Stimulated activated CD4-positive, alpha-beta T cell treated with anti-CD3 and anti-CD28 coated beads, Interleukin-15, amount 100 ng/mL, for 1 hour (primary cell): ENCODE measurements at places on chromosomes 13 and 19.

DNA sequence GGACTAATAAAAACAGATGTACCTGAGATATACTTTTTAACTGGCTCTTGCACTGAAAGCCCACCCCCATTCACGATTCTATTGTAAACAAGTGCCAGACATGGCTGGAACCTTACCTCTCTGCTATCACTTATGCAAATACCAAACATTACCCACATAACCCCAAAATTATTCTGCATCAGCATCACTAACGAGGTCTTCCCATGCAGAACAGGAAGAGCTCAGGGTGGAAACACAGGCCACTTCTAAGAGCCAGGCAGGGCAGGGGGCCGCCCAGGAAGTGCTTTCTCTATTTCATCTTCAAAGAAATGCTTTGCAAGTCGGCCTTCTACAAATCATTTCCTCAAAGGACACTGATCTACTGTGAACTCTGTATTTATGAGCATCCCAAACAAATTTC lies 7.3 kb downstream of the IRS2 start:
- no peak for DNase-seq

- no peak for DNase-seq
Measured at GRCh38 chr13:107376341-107377125, 808.6 kb upstream of the ARGLU1 start.

DNA sequence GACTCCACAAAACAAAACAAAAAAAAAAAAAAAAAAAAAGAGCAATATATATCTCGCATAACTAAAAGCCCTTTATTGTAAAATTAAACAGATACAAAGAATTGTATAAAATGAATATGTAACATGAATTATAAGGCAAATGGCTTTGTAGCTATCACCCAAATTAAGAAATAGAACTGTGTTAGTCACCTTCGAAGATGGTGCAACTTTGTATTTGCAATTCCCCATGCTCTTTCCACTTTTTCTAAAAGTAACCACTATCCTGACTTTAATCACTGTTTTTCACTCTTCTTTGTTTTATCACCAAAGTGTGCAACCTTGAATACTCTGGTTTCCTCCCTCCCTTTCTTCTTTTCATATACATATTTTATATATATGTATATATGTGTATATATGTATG lies 57.1 kb upstream of the HTR2A start:
- DNase-seq, result no peak

DNA sequence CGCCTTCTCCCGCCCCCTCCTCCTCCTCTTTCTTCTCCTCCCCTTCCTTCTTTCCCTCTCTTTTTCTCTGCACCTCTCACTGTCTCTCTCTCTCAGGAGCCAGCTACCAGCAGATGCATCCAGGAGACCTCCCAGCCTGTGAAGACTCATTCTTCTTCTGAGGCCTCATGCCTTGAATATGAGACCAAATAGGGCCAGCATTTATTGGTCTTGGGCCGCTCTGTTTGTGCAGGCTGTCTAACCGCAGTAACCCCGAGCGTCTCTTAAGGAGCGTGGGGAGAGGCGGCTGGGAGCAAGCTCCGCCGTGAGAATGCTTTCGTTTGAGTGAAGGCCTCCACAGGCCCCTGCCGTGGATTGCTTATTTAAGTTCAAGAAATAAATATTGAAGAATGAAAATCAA lies 167.0 kb downstream of the NUFIP1 start:
- DNase-seq, result no peak

DNA sequence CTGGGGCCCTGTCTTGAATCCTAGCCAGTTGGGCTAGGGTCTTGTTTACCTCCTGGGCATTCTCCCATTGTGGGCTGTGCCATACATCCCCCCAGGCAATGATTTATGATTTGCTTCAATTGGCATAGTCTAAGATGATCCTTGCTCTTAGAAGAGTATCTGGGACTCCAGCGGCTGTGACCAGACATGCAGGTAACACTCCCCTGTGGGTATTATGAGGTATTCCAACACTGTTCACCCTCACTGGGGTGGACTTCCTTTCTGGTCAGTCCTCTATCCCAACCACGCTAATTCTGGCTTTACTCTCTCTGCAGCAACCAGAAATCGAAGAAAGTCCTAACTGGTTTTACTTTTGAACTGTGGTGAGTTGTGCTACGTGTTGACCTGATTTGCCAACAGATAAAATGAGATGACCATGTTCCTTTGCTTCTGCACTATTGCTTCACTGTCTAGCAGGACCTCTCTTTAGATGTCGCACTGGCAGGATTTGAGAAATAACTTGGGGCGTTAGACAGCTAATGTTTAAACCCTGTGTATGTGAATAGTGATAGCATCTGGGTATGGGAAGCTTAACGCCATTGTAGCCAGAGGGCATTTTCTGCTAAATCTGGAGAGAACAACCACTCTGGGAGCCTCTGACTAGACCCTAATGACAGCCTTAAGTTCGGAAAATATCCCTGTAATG lies 6.7 kb upstream of the LRCH1 start:
- DNase-seq, result no peak

DNA sequence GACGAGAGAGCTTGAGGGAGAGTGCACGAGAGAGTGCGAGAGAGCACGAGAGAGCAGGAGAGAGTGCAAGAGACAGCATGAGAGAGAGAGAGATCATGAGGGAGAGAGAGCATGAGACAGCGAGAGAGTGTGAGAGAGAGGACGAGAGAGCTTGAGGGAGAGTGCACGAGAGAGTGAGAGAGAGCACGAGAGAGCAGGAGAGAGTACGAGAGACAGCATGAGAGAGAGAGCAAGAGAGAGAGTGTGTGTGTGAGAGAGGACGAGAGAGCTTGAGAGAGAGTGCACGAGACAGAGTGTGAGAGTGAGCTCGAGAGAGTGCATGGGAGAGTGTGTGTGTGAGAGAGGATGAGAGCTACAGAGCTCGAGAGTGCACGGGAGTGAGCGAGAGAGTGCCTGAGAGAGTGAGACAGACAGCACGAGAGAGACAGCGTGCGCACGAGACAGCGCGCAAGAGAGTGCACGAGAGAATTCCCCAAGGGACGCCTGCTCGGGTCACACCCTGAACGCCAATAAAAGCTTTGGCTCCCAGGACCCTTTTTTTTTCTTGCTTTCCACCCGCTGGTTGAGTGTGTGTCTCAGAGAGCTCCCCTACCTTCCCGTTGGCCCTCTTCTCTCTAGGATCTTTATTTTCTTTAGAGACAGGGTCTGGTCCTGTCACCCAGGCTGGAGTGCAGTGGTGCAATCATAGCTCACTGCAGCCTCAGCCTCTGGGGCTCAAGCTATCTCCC lies 3.7 kb downstream of the CD70 start:
- no peak for DNase-seq

GRCh38 chr19:40256512-40256911 lies 28.6 kb downstream of the AKT2 start:
- DNase-seq, result no peak

DNA sequence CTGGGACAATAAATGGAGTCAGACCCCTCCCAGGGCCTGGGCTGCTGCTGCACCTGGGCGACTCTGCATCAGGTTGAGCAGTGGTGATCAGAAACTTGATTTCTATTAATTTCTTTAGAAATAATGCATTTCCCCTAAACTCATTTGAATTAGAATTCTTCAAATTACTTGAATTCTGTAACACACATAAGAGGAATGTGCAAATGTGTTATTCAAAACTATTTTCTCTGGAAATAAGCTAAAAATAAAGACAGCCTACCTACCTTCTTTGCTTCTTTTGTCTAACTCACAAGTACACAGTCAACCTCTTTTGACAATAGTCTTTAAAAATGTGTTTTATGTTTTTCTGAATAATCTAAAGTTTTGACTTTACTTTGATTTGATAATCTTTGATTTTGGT lies 433.0 kb downstream of the KLF12 start:
- no peak for DNase-seq

DNA sequence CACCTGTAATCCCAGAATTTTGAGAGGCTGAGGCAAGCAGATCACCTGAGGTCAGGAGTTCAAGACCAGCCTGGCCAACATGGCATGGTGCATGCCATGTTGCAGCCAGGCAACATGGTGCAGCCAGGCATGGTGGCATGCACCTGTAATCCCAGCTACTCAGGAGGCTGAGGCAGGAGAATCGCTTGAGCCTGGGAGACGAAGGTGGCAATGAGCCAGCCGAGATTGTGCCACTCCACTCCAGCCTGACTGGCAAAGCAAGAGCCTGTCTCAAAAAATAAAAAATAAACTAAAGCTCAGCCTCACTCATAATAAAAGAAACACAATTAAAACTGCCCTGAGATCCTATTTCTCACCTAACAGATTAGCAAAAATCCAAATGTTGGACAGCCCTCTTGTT lies 49.7 kb upstream of the MAP3K10 start:
- no peak for DNase-seq

DNA sequence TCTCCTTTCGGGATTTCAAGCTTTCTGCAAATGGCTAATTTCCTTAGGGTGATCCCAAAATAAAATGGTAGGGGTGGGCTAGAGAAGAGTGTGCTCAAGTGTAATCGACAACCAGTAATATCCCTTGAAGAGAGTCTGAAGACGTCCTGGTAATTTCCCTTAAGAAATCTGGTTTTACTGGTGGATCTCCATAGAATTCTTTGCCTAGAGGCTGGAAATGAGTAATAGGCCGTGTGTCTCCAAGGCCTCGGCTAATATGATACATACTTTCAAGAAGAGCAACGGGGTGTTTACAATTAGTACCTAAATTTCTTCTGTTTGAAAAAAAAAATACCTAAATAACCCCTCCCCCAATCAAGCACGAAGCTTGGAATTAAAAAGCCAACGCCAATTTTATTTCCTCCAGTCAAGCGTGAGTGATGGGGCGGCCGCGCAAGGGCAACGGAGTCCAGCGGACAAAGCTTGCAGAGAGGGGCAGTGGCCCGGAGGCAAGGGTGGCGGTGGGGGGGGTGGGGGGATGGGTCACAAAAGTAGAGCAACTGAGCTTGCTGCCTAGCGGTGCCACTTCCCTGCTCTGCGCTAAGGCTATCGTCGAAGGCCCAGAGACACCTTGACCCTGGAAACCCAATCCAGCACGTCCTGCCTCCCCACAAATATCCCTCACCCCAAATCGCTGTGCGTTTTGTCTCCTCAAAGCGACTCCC lies 7.8 kb downstream of the SOX21 start:
- DNase-seq, result no peak

GRCh38 chr13:48476215-48476614 lies 56.7 kb downstream of the RCBTB2 start:
- DNase-seq, result no peak

- DNase-seq, result no peak
Measured at GRCh38 chr13:52345631-52346251, 60.2 kb downstream of the THSD1 start.

GRCh38 chr13:31781064-31781463 lies 41.7 kb downstream of the RXFP2 start:
- DNase-seq, result no peak

GRCh38 chr13:25865391-25865790 lies 186.4 kb downstream of the SHISA2 start:
- DNase-seq, result no peak
